ENCODE measurements at places on chromosomes 2 and 18.

- no peak for DNase-seq
These were observed 274.8 kb downstream of the SS18 start for GRCh38 chr18:25815659-25816058.

DNA sequence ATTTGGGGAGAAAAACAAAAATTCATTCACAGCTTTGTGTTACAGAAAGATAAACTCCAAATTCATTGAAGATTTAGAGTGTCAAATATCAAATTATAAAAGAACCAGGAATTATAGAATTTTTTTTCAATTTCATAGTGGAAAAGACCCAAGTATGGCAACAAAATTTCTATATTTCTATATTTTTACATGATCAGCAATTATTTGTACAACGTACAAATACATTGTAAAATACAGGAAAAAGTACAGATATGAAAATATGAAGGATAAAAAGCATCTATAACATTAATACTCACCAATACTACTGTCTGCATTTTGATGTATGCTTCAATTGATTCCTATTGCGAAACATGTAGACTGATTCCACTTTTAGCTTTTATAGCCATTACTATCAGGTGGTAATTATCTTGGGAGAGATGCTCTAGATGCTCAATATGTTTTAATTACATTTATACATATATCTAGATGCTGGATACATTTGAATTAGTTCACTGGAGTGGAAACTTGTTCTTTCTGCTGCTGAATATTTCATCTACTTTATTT, 4.0 kb downstream of the SH3YL1 start:
- DNase-seq, result no peak

- no peak for DNase-seq
These were observed 24.8 kb downstream of the MRPL35 start for GRCh38 chr2:86223927-86224560.

GRCh38 chr2:10427618-10427949, 20.5 kb downstream of the ODC1 start:
- DNase-seq, result no peak

GRCh38 chr2:37816036-37816435, 109.1 kb upstream of the RMDN2 start:
- DNase-seq, result no peak

GRCh38 chr2:39140322-39140847, 19.5 kb upstream of the SOS1 start:
- no peak for DNase-seq

All from T-cell (primary cell).